ENCODE measurements at places on chromosomes 5 and 9.
A peak's percentile ranks its signal among the peaks of the same experiment; 100 is the strongest.

DNA sequence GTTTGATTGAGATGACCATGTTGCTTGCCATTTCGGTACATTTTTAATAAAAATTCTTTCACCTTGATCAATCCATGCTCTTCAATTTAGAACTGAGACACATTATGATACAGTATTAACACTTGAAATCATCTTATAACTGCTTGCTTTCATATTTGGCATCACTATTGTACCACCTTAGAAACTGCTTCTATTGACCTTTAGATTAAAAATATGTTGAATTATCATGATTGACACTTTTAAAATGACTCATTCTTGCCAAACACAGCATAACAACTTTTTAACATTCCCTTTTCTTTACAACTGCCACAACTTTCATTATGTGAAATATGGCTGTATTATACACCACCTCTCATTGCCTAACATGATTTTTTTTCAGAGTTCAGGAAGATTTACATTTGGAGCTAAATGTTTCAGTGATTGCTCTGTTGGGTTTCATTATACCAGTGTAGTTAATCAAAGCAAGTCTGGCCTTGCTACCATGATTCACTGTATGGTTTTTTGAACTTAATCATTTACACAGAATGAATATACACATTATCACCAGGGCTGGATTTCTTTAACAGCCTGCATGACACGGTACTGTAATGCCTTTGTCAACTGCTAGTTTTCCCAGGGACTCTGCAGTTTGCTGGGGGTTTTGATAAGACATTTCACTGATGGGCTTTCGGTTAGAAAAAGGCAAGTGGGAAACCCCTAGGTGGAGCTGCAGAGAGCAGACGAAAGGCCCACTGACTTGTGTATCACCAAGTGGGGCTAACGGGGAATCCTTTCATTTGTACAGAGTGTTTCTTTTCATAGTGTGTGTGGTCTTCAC is 93.6 kb upstream of the TLE4 start:
- DNase-seq = peak; percentile 14

DNA sequence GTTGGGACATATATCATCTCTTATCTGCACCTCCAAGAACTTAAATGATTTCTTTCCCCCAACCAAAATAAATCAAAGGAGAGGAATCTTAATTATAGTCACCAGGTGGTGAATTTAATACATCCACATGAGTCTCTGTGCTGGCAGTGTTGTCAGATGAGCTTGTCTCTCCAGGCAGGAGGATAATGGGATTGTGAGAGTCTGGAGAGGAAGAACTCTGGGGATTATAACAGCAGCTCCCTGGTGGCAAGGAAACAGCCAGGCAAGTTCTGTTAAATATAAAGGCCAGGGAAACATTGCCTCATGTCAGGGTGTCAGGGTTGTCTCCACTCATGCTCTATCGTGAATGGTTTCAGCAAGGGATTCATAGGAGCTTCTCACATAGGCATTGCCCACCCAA is 80.8 kb downstream of the TLR4 start:
- DNase-seq = no peak

DNA sequence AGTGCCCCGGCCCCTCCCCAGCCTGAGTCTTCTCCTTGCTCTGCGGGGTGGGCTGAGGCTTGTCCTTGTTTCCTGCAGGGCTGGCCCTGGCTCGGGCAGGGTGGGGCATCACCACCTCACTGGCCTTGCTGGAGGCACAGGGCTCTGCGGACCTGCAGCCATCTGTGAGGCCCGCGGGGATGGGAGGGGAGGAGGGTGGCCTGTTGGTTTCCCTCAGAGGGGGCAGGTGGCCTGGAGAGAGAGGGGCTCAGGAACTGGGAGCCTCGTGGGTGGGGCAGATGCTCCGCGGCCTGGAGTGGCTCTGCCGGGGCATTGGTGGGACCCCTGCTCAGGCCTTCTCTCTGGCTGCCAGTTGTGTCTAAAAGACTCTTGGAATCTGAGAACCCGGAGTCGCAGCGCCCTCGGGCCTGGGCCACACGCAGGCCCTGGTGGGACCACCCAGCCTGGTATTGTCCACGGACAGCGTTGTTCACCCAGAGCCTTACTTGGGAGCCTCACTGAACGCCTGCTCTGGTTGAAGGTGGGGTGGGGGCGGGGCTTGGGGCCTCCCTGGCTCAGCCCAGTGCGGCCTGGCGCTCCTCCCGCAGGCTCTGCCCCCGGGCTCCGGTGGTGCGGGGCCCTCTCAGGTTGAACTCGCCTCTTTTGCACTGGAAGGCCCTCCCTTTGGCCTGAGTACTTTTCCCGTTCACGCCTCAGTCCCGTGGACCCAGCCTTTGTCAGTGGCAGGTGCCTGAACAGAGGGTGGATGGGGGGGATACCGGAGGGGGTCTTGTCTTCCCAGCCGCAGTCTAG is 111.3 kb downstream of the RXRA start:
- no peak for DNase-seq

GRCh38 chr9:94894094-94894699 is 167.7 kb downstream of the AOPEP start:
- peak; percentile 38 for DNase-seq

DNA sequence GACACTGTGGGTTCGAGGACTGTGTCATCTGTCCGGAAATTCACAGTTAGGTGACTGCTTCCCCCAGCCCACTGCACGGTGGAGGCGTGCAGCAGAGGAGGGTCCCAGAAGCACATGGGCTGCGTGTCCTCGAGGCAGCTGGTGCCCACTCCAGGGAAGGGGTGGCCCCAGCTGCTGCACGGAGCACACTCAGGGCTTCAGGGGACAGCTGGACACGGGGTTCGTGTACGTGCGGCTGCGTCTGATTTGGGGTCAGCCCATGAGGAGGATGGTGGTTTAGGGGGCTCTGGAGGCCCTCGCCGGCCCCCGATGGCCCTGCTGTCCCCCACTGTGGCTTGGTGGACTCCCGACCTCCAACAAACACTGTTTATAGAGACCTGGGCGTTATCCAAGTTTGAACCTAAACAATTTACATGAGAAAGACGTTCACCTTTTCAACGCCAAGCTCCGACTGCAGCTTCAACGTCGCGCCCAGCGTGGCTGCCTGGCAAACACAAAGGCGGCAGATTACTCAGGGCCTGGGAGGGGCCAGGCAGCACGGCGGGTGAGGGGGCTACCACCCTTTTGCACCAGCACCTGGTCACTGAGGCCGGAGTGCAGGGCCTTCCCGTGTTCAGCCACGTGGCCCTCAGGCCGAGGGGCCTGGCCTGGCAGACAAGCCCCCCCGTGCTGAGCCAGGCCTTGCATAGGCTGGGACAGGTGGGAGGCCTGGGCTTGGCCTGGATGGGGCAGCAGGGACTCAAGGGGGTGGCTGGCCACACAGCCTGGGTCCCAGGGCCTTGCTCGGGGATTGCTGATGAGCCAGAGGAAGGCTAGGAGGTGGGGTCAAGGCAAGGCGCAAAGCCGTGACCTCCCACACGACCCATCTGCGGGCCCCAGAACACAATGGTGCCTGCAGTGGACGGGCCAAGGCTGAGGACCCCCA is 55.2 kb downstream of the EXD3 start:
- DNase-seq = no peak

DNA sequence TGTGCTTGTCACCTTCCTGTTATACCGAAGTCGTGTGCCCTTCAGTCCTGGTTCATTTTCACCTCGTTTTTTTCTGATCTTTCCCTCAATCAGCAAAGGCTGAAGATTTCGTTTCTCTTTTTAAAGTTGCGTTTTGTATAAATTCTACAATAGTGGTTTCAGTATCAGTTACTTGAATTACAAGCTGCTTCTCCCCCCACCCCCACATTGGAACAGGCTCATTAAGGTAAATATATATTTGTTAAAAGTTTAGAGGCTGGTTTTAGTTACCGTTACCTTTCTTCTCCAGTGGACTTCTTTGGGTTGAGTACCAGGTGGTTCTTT is 881 bp downstream of the SUB1 start:
- DNase-seq = no peak

DNA sequence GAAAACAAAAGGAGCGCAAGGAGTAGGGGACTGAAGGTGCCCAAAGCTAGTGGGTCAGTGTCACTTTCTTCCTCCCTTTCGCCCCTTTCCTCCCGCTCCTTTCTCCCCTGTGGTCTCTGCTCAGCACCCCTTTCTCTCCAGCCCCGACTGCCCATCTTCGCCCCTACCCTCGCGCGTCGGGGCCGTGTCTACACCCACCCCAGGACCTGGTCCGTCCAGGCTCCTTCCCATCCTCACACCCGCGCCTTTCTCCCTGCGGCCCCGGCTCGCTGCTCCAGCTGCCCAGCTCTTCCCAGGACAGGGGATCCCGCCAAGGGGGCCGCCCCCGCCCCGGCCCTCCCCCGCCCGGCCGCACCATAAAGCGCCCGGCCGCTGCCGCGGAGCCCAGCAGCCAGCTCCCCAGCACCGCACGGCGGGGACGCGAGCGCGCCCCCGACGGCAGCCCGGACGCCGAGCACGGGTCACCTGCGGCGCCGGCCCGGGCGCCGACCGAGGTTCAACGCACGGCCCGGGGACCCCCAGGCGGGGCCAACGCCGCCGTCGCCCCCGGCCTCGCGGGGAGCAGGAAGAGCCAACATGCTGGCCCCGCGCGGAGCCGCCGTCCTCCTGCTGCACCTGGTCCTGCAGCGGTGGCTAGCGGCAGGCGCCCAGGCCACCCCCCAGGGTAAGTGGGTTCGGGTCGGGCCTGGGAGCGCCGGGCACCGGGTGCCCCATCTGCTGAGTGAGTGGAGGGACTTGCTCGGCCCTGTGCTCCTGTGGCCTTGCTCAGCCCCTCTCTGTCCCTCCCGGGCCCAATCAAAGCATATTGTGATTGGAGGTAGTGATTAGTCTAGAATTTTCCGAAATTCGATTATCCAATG is at the start of gene THBS4:
Gene THBS4, plus strand, starts transcription at position 387 of the 860 bp plus-strand sequence. Its CDS starts 190 bp downstream, at position 577.
- no peak for DNase-seq

DNA sequence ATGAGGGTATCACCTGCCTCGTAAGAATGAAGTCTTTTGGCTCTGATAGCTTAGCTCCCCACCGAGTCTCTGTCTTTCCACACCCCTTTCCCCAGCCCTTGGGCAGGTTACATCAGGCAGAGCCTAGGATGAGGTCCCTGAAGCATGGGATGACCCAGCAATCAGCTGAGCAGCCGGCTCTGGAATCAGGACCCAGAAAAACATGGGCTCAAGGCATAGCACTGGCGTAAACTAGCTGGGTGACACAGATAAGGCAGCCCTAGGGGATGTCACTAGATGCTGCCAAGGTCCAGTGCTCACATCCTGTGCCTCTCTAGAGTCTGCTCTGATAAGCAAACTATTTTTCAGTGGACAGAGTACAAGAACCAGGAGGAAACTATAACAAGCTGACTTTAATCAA is 26.6 kb downstream of the IDNK start:
- DNase-seq = no peak

- DNase-seq = peak; percentile 10
Measured at GRCh38 chr9:24516463-24516862, 29.2 kb downstream of the IZUMO3 start.

DNA sequence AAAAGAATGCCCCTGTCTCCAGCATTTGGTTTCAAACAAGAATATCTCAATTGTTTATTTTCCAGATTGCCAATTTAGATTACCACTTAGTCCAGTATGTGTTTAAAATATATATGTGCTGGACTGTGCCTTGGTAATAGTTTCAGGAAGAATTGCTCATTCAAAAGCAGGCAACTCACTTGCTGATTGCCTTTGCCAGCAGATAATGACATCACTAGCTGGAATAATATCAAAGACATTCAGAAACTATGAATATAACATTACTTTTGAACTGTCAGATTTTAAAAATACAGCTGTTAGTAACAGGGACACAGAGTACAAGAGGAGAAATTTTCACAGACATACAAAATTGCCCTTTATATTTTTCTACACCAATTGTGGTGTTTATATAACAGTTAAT is 96.0 kb upstream of the ITGA2 start:
- DNase-seq = peak; percentile 82

GRCh38 chr9:98260635-98261034 is 5.2 kb upstream of the TBC1D2 start:
- no peak for DNase-seq

DNA sequence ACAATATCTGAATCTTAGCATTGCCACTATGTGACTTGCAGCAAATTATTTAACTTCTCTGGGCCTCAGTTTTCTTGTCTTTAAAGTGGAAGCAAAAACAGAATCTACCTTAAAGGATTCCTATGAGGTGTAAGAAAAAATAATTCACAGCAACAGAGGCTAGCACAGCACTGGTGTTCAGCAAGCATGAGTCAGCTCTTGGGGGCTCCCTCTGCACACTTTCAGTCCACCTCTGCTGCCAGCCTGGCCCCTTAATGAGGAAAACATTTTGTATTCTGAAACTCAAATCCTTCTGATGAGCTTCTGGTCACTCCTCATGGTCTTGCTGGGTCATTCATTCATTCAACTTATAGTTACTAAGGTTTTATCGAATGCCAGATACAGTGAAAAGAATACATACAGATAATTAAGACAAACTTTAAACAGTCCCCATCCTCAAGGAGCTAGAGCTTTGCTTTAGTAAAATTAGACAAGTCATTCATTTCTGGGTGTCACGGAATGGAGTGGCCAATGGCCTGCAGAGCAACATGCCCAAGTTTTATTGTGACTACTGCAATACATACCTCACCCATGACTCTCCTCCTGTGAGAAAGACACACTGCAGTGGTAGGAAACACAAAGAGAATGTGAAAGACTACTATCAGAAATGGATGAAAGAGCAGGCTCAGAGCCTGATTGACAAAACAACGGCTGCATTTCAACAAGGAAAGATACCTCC is 26.8 kb upstream of the IQGAP2 start:
- no peak for DNase-seq

DNA sequence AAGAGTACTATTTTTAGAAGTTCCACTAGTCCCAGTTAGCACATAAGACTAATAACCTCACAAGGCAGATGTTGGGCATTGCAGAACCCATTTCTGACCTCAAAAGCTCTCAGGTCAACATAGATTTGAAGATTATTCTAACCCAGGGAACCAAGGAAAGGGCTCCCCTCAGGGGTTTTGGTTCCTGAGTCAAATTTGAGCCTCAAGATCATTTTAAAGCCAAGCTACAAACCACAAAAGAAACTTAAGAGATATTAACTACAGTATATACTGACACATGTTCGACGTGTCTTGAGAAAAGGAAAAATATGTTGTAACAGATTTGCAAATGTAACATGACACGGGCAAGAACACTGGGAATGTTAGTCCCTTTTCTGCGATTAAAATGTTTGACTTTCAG is 88.6 kb downstream of the GNAQ start:
- no peak for DNase-seq

- DNase-seq = no peak
Measured at GRCh38 chr9:86557918-86558317, 203.7 kb upstream of the TUT7 start.

GRCh38 chr9:95266649-95267048 is 50.9 kb downstream of the FANCC start:
- DNase-seq = no peak

Data from fibroblast of pulmonary artery (primary cell).